ENCODE measurements at places on chromosomes 1 and 21.

DNA sequence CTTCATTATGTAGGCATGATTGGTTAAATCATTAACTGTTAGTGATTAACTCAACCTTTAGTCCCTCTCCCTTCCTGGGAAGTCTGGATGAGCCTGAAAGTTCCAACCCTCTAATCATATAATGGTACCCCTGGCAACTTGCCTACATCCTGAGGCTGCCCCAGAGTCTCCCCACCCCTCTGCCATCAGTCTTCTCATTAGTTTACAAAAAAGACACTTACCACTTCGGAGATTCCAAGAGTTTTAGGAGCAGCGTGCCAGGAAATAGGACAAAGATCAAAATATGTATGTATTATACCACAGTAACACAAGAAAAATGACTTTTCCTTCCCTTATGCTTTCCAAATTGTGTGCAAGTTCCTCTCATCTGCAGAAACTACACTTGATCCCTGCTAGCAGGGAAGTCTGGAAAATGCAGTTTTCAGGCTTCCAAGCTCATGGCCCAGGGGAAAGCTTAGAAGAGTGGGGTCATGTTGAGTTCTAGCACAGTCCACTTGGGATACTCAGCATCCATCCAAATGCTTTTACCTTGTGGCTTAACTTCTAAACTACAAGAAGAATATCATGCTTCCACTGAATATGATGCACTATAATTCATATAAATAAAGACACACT is 64.6 kb upstream of the PPIH start:
- DNase-seq = no peak

DNA sequence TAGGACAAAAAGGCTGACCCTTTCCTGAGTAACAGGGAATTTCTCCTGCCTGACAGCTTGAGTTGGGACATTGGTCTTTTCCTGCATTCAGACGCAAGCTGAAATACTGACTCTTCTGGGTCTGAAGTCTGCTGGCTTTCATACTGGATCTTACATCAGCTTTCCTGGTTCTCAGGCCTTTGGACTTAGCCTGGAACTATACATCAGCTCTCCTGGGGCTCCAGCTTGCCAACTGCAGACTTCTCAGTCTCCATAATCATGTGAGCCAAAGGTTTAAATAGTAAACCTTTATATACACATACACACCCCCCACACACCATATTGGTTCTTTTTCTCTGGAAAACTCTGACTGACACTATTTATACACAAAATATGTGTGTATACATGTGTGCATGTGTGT is 59.0 kb upstream of the KCND3 start:
- DNase-seq = no peak

GRCh38 chr1:244730153-244730933 is 77.4 kb downstream of the DESI2 start:
- DNase-seq = no peak

- DNase-seq = no peak
Measured at GRCh38 chr1:116874733-116875249, 34.9 kb upstream of the PTGFRN start.

- no peak for DNase-seq
Measured at GRCh38 chr1:80918380-80918779, 882.4 kb upstream of the ADGRL2 start.

DNA sequence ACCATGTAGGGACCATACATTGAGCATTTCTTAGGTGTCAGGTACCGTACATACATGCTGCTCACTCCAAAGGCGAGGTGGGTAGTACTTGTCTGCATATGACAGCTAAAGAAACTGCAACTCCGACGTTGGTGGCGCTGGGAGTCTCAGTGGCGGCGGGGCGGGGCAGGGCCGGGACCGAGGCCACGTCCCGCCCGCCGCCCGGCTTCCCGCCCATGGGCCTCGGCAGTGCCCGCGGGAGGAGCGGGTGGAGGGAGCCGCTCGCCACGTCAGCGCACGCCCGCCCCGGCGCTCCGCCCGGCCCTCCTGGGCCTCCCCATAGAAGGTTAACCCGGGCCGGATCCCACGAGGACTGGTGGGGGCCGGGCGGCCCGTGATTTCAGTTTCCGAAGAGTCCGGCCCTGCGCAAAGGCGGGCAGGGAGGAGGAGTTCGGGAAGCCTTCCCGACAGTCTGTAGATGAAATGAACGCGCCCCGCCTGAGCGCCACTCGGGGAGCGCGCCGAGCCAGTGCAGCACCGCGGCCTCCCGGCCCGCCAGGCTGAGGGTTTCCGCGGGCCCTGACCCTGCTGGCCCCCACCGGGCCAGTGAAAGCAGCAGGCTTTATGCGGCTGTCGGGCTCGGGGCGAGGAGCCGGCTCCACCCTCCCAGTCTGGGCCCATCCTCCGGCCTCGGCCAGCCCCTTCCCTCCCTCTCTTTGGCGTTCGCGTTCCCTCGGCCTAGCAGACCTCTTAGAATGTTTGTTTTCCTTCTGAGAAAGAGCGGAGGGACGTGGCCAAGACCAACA is 119.9 kb upstream of the JUN start:
- DNase-seq = no peak

DNA sequence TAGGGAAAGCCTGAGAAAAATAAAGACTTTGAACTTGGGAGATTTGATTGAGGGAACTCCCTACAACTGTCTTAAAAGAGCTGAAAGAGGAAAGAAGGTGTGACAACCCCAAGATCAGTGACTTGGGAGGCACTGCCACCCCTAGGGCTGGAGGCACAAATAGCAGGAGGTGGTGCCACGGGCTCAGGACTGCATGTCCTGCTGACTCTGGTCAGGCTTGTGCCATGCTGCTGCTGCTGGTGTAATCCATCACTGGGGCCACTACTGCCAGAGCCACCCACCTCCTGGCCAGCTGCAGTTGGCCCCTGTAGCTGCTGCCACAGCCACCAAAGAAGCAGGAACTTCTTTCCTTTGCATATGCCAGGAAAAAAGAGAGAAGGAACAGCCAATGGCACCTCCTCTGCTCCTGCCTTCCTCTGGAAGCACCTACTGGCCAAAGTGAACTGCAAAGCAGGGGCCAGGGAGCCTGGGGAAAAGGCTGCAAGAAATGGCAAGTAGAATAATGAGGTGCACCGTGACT is 730.3 kb downstream of the PTPRU start:
- DNase-seq = no peak

- no peak for DNase-seq
Measured at GRCh38 chr1:214435867-214436266, 115.5 kb downstream of the PTPN14 start.

DNA sequence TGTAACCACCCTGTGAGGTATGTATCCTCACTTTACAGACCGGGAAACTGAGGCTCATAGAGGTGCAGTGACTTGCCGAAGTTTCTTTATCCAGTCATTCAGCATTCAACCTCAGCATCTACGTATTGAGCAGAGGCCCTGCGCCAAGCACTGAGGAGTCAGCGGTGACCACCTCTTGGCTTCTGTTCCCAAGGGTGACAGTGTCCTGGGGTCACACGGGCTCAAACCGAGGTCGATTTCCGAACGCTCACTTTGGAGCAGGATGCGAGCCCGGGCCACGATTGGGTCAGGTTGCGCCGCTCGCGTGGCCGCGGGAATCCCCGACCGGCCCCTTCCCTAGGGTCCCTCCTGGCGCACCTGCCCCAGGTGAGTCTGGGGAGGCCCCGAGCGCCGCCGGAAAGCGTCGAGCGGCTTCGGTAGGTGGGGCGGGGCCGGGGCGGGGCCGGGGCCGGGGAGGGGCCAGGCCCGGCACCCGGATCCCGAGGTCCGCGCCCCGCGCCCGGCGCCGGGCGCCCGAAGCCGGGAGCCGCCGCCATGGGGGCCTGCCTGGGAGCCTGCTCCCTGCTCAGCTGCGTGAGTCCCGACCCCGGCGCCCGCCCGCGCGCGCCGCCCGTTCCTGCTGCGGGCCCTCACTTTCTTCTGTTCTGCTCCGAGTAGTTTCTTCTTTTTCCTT is at the start of gene SERINC2:
SERINC2 (plus strand) TSS at position 482 of the 673 bp plus-strand sequence; CDS start at position 535, 53 bp downstream.
- no peak for DNase-seq

- DNase-seq = no peak
Measured at GRCh38 chr1:19321071-19321470, 8.9 kb downstream of the SLC66A1 start.

GRCh38 chr1:200975458-200975857 is 48.1 kb downstream of the KIF21B start:
- DNase-seq = no peak

DNA sequence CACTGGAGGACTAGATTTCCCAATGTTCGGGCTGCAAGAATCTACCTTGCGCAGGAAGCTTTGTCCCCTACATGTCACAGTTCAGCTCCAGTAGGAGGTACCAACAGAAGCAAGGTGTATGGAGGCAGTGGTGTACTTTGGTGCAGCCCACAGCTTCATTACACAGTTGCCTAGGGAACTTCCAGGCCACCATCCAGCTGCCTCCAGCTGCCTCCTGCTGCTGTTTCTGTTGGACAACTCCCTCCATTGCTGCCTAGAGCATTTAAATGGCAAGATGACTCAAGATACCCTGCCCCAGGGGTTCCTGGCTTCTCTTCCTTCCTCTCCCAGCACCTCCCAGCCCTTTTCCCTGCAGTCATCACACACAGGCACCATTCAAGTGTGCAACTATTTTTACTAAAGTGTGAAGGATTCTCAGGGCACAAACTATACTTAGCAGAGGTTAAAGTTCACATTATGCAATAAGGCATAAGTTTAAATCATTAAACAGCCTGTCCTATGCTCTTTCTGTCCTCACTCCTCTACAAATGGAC is 39.0 kb upstream of the ATP1A1 start:
- DNase-seq = no peak

- DNase-seq = no peak
Measured at GRCh38 chr1:15680561-15681348, 3.4 kb upstream of the PLEKHM2 start.

- DNase-seq = no peak
Measured at GRCh38 chr1:236543065-236543669, 19.4 kb downstream of the LGALS8 start.

- no peak for DNase-seq
Measured at GRCh38 chr1:204254031-204254661, 40.4 kb upstream of the GOLT1A start.

DNA sequence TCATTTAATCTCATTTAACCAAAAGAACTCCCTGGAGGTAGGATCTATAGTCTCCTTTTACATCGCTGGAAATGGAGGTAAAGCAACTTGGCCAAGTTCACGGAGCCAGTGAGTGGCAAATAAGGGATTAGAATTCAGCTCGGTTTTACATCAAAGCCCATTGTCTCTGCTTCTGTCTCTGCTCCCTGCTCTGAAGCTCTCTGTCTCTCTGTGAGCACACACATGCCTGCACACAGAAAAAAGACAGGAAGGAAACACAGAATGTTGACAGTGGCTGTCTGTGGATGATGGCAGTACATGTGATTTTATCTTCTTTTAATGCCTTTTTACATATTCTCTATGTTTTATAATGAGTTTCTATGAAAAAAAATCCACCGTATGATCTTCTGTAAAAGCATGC is 8.9 kb upstream of the DHRS3 start:
- DNase-seq = no peak

GRCh38 chr1:12625276-12625675 is 7.3 kb upstream of the DHRS3 start:
- DNase-seq = no peak

All from cerebellar nuclear complex (tissue), 1 donor.